ENCODE measurements at places on chromosomes 7 and 10.
A peak's percentile ranks its signal among the peaks of the same experiment; 100 is the strongest.

DNA sequence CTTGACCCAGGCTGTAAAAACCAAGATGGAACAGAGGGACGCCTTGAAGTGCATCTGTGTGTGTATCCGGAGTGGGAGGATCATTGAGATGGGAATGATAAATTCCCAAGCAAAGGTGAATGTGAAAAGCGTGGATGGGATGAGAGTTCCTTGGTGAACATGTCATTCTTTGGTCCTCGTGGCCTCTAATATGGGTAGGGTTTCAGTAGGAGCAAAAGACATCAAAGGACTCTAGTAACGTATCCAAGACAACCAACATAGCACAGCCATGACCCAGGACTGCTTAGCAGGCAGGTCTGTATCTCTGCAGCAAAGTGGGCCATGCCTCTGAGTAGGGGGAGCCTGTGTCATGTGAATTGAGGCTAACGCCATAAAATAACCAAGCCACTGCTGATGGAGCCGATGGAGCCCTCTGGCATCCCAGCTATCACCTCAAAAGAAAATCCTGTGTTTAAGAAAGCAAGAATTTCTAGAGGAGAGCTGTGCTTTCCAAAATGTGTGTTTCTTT lies 98.6 kb downstream of the CCDC3 start:
- DNase-seq: no peak

DNA sequence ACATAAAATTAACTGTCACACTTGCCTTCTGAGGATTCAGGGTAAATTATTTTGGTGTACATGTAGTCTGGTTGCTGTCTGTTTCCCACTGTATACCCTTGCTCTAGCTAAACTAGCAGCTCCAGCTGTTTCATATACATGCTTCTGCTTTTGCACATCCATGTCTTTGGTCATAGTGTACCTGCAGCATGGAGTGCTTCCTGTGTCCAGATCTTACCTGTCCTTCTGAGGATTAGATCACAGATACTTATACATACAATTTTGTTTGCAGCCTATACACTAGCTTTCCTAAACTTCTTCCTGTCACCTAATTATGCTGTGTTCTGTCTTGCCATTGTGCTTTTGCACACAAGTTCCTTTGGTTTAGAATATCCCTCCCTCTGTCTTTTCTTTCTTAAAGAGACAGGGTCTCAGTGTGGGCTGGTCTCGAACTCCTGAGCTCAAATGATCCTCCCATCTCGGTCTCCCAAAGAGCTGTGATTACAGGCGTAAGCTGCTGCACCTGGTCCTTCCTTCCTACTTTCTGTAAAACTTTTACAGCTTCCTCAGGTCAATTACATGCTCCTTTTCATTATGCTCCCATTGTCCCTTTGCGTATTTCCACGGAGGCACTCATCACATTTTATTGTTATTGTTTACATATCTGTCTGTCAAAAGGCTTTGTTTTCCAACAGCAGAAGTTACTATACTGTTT lies 33.8 kb downstream of the TPST1 start:
- DNase-seq: no peak

GRCh38 chr7:53611043-53611442 lies 575.6 kb downstream of the POM121L12 start:
- no peak for DNase-seq

DNA sequence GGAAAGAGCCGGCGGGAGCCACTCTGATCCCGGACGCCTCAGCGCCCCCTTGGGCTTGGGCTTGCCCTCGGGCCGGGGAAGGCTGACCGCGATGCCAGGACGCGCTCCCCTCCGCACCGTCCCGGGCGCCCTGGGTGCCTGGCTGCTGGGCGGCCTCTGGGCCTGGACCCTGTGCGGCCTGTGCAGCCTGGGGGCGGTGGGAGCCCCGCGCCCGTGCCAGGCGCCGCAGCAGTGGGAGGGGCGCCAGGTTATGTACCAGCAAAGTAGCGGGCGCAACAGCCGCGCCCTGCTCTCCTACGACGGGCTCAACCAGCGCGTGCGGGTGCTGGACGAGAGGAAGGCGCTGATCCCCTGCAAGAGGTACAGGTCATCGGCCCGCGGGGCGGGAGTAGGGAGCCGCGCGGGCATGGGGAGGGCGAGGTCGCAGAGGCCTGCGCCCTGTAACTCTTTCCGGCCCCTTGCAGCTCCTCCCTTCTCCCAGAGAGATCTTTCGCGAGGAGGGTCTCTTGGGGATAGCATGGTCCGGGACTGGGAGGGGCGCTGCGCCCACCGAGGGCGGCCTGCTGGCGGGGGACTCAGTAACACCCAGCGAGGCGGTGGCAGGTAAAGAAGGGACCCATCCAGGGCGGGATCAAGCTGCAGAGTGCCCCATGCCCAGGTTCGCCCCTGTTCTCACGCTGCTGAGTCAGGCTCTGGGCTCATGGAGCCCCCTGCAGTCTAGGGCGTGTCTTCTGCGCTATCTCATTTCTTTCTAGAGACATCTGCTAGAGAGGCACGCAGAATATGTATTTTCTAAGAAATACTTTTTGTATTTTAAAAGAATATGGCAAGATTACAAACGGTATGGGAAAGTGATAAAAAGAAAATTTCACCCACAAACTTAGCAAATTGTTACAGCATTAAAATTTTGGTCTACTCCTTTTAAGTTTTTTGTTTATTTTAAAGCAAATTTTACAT lies 687 bp downstream of the EPDR1 start:
- peak; percentile 48 for DNase-seq

DNA sequence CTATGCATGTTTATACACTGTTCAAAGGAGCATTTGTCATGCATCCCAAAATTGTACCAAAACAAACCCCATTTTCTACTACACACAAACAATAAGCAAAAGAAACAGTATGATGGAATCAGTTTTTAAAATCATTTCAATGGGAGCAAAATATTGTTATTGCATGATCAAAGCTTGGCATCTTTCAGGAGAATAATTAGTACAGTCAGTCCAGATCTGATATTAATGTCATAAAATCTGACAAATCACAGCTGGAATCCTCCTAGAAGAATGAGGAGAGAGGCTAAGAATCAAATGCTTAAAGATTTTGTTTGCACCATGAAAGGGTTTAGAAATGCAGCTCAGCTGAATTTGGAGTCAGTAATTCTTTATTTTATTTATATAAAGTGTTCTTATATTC lies 229.7 kb upstream of the SEMA3E start:
- DNase-seq: no peak

GRCh38 chr10:12251581-12251980 lies 55.6 kb downstream of the CDC123 start:
- DNase-seq: no peak

DNA sequence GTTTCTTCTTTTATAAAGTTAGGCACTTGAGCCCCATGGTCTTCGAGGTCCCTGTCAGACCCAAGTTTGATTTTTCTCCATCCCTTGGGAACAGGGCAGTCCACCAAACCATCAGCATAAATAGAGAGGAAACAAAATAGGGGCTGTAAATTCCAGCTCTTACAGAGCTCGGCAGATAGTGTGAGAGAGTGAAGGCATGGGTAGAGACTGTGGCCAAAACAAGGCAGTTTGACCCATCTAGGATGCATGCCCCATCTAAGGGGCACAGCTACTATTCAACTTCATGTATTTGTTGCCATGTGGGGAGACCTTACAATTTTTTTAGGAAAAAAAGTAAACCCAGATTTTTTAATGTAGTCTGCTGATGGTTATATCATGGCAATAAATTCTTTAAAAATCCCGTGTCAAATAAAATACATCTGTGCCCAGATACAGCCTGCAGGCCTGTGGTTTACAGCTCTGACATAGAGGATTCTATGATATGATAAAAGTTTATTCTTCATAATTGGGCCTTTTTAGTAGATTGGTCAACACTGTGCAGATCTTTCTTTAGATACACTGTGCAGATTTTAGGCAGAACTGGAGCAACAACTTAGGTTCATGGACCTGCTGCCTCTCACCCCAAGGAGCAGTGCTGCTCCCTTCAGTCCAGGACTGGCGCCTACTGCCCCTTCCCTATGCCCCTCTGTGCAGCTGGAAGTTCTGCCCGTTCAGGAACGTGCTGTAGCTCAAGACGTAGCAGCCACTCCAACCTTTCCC lies 5.3 kb downstream of the PPP1R3C start:
- no peak for DNase-seq

DNA sequence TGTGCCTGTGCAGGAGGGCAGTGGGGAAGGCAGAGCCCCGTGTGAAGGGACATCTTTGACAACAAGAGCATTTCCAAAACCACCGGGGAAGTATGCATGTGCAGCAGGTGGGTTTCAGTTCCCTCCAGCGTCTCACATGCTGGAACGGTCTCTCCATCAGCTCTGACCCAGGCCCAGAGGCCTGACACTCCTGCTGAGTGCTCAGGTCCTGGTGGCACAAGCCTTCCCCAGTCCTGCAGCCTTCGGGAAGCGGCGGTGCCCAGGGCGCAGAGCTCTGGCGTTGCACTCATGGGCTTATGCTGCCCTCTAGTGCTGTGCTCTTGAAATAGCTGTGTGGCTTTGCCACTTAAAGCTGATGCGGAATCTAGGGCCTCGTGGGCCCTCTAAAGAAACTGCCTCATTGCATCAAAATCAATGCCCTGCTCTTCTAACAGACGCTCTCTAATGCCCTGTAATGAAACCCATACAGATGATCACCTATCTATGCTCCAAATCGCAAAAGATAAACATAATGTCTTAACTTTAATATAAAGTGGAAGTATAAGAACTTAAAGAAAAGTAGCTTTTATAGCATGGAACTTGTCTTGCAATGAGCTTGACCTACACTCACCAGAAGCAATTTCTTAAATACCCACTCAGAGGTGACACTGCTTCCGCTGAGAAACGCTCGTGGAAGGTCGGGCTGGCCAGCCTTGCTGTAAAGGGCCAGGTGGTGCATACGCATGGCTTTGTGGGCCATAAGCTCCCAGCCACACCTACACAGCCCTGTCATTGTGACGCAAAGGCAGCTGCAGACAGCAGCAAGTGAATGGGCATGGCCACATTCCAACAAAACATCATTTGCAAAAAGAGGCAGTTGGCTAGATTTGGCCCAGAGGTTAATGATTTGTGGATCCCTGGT lies 38.6 kb downstream of the CLRN3 start:
- peak; percentile 71 for DNase-seq

DNA sequence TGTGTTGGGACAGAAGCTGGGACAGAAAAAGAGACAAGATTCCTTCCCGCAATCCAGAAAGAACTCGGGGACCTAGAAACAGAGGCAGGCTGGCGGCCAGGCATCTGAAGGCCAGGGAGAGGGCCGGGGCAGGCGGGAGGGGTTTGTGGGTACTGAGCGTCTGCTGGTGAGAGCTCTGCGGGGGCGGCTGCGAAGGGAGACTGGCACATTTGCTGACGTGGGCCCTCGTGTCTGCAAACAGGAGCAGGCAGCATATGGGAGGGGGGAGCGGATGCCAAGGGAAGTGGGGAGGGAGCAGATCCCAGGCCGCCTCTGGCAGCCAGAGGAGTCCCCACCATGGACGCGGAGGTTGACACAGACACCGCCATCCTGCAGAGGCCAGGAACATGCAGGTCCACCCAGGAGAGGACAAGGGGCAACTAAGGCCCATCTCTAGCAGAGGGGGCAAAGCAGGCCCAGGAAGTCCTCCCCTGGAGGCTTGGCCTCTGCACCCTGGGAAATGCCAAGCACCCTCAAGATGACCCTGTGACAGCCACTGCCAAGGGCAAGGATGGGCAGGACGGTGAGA lies 32.2 kb downstream of the KCNH2 start:
- DNase-seq: no peak

- no peak for DNase-seq
Measured at GRCh38 chr7:50791938-50792341, 9.2 kb upstream of the GRB10 start.

- peak; percentile 3 for DNase-seq
Measured at GRCh38 chr10:6988654-6989053, 408.6 kb upstream of the PRKCQ start.

DNA sequence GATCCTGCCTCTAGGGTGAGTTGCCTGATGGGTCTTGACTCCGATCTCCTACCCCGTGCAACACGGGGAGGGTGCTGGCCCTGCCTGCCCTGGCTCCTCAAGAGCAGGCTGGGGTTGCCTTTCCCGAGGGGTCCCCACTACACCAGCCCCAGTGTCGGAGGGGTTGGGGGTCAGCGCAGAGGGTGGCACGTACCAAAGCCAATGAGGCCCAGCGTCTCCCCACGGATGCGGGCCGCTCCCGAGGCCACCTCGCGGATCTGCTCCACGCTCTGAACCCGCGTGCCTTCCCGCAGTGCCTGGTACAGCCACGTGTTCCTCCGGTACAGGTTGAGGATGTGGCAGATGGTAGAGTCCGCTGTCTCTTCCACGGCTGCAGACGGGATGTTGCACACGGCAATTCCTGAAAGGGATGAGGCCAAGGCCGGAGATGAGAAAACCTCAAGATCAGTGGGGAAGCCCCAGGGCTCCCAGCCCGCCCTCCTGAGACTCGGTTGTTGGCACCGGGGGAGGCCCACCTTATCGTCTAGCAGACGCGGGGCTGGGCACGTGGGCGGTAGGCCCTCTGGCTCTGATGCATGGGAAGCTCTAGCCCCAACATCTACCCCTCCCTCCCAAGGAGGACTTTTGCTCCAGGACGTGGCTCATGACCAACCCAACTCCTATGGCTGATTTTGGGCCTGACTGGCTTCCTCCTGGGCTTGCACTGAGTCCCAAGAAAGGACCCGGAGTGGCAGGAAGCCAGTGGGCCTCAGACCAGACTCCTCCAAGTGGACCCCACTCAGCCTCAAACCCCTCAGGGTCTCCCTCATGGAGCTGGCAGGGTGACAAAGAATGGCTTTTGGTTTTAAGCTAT lies 56.1 kb downstream of the ZRANB1 start:
- no peak for DNase-seq

- no peak for DNase-seq
Measured at GRCh38 chr10:24519950-24520349, 203.7 kb downstream of the ARHGAP21 start.

GRCh38 chr7:25303281-25304181 lies 75.2 kb upstream of the NPVF start:
- peak; percentile 38 for DNase-seq

DNA sequence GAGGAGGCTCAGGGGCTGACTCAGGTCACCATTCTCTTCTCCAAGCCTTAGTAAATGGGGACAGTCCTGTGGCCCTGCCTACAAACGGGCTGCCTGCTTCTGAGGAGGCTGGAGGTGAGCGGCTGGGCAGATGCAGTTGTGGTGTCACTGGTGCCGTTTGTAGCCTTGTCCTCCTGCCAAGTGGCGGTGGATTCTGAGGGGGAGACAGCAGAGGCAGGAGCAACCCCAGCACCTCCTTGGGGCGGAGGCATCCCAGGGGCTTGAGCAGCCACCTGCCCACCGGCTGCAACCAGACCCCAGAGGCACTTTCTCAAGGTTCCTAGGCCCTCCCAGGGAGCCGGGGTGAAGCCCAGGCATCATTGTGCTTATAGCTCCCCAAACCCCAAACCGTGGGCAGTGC lies 112.5 kb downstream of the ZMIZ1 start:
- DNase-seq: no peak

- DNase-seq: peak; percentile 81
Measured at GRCh38 chr10:124153023-124153826, 59.8 kb upstream of the CHST15 start.

DNA sequence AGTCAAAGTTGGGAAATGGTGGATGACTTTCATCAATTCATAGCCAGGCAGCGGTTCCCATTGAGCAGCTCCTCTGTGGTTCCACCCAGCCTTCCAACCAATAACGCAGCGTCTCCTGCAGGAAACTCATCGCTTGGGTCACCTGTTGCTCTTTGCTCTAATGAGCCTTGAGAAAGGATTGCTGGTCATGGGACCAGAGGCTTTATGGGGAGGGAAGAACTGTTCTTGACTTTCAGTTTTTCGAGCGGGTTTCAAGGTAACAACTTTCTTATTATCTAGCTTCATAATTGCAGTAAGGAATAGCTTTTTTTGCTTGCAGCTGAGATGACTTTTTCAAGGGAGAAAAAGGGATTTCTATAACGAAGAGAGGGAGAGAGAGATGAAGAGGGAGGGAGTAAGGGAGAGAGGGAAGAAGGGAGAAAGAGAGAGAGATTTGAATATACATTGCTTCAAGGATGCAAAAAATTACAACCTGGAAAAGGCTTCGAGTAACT lies 405 bp upstream of the ENTPD1 start:
- peak; percentile 96 for DNase-seq

Measured in GM12865 (cell line).